DMS 273 treated with DMSO at 0.1 percent for 48 hours (cell line): ENCODE measurements at places on chromosomes 4 and X.

DNA sequence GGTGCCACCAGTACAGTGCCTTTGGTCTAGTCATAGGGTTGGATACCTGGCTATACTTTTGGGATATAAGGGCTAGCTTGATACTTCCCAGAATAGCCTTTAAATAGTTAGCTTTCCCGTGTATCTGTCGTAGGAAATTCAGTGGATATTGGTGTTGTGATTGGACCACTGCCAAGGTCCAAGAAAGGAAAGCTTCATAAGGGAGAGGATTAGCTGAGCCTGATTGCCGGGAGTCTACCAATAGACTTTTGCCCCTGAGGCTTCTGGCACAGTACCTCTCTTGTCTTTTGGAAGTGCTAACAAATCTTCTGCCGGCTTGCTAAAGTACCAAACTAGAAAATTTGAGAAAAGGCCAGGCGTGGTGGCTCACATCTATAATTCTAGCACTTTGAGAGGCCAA, 350.6 kb downstream of the CHIC1 start:
- no peak for DNase-seq

DNA sequence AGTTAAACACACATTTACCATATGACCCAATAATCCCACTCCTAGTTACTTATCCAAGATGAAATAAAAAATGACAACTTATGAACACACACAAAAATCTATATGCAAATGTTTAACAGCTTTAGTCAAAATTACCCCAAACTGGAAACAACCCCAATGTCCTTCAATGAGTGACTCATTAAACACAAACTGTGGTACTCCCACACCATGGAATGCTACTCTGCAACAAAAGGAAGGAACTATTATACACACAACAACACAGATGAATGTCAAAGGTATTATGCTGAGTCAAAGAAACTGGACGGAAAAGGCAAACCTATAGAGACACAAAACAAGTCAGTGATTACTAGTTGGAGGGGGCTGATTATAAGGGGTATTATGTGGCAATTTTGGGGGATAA, 40.5 kb downstream of the MED14 start:
- no peak for DNase-seq

DNA sequence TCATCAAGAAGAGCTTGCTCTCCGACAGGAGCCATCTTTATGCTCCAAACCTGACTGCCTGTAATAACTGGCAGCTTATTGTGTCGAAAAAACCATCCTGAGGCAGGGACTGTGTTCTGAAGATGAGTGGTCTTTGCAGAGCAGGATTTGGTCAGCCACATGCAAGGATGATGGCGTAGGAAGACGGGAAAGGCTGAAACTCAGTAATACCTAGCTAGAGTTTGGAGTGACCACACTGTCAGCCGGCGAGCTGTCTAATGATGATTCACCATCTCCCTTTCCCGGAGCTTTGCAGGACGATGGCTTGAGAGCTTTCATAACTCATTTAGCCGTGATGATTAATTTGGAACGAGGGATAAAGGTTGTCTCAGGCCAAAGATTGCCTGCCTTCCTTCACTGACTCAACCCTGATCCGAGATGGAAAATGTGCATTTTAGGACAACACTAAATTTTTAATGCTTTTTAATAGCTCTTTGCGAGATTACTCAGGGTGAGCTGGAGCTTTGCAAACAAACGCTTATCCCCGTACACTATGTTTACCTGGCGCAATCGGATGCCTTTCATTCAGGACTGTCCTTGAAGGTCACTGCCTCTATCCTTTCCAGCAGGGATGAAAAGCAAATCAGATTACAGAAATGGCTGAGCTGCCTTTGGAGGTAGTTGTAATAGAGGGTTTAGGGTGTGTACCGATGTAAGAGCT, 288.5 kb downstream of the ASMT start:
- no peak for DNase-seq

GRCh38 chr4:52911684-52912294, 49.7 kb downstream of the RASL11B start:
- peak; percentile 27 for DNase-seq

DNA sequence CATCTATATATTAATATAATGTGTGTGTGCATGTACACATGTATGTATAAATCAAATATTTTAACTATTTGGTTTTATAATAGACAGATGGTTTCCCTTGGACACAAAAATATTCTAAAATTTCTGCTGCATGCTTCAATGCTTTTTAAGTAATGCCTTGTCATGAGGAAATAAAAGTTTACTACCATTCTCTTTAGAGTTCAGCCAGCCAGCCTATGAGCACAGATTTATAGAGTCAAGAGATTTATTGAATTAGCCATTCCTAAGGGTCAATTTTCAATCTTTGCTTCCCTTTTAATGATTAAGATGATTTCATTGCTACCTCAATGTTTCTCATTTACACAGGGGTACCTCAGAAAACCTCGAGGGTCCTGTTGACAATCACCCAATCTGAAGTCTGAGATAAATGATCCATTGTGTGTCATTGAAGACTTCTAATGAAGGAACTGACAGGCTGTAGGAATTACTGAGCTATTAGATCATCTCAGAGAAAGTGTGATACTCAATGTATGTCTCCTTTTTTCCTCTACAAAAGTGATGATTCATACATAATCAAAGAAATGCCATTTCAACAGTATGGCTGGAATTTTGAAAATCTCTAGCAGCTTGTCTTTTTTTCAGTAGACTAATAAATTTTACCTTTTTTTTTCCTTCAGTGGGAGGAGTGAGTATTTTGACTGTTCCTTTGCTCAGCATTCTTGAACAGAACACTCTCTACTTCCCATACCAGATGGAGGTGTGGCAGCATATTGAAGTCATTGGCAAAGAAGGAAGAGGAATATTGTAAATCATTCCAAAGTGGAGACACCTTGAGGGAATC, 222.6 kb upstream of the PCDH18 start:
- no peak for DNase-seq

GRCh38 chr4:126593626-126594025, 1039.1 kb upstream of the INTU start:
- DNase-seq, result no peak

DNA sequence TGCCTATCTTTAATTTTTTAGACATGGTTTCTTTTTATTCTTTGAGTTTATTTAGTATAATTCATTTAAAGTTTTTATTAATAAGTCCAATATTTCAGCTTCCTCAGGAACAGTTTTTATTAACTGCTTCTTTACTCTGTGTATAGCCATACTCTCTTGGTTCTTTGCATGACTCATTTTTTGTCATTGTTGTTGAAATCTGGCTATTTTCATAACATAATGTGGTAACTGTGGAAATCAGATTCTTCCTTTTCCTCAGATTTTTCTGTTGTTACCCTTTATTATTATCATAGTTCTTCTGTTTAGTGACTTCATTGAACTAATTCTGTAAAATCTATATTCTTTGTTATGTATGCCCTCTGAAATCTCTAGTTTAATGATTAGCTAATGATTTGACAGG, 124.9 kb upstream of the CYSLTR1 start:
- no peak for DNase-seq

- no peak for DNase-seq
Measured at GRCh38 chr4:133694416-133694815, 507.2 kb downstream of the PABPC4L start.
